ENCODE measurements at places on chromosomes 3 and 15. TPM values are rescaled to one million over a fixed set of nuclear protein-coding genes. Genes with fewer than 3 reads are reported as not detected.

RPP14 gene
- 19.9 TPM for total RNA-seq

MAPKBP1 gene
- 40.5 TPM for total RNA-seq

CPNE9 gene
- total RNA-seq = not detected

DNAH1 gene
- 4.6 TPM for total RNA-seq

CASR gene
- not detected for total RNA-seq

APBA2 gene
- total RNA-seq = 7.7 TPM

AHSG gene
- total RNA-seq = not detected

PLCH1 gene
- 17.5 TPM for total RNA-seq

SEMA5B gene
- total RNA-seq = 5.3 TPM

GP5 gene
- total RNA-seq = 1.2 TPM

GYG1 gene
- total RNA-seq = 86.3 TPM

ST6GAL1 gene
- 74.8 TPM for total RNA-seq

NPAP1 gene
- total RNA-seq = 2.0 TPM

TRIM42 gene
- total RNA-seq = 0.13 TPM

TNNC1 gene
- total RNA-seq = 11.0 TPM

CPEB1 gene
- 1.7 TPM for total RNA-seq

SLCO2A1 gene
- total RNA-seq = 30.1 TPM

DOCK3 gene
- 23.7 TPM for total RNA-seq

RTP1 gene
- total RNA-seq = not detected

TMEM207 gene
- total RNA-seq = not detected

FANCD2OS gene
- total RNA-seq = not detected

MED12L gene
- total RNA-seq = 6.2 TPM

RTP2 gene
- not detected for total RNA-seq

WNT5A gene
- 10.4 TPM for total RNA-seq

TEX55 gene
- total RNA-seq = not detected

SERINC4 gene
- 0.33 TPM for total RNA-seq

C3orf70 gene
- 3.0 TPM for total RNA-seq

SLC22A13 gene
- 0.54 TPM for total RNA-seq

PLA2G4E gene
- total RNA-seq = not detected

PPARG gene
- total RNA-seq = 20.7 TPM

GOLGA8J gene
- total RNA-seq = 3.7 TPM

PDE8A gene
- 32.4 TPM for total RNA-seq

C3orf49 gene
- total RNA-seq = not detected

ESYT3 gene
- total RNA-seq = 82.8 TPM

MAGI1 gene
- total RNA-seq = 80.7 TPM

RFTN1 gene
- 119 TPM for total RNA-seq

THOC7 gene
- total RNA-seq = 80.9 TPM

GPR62 gene
- 1.8 TPM for total RNA-seq

MTMR10 gene
- total RNA-seq = 64.8 TPM

PRSS50 gene
- 2.5 TPM for total RNA-seq

PLSCR5 gene
- total RNA-seq = not detected

SI gene
- total RNA-seq = not detected

ZNF717 gene
- total RNA-seq = 22.5 TPM

GRK7 gene
- total RNA-seq = not detected

LRRC31 gene
- not detected for total RNA-seq

SPESP1 gene
- 2.7 TPM for total RNA-seq

SLC2A2 gene
- total RNA-seq = not detected

LYZL4 gene
- total RNA-seq = not detected

ZCWPW2 gene
- total RNA-seq = 2.6 TPM

SKOR1 gene
- total RNA-seq = 0.89 TPM

LRRFIP2 gene
- 86.4 TPM for total RNA-seq

LIPC gene
- 0.81 TPM for total RNA-seq

CFAP92 gene
- total RNA-seq = 0.59 TPM

ATOSA gene
- total RNA-seq = 88.7 TPM

ERICH6 gene
- total RNA-seq = not detected

ZSCAN29 gene
- total RNA-seq = 22.6 TPM

GOLGA6L6 gene
- total RNA-seq = not detected
